ENCODE measurements at places on chromosomes 12 and 14.

- no peak for DNase-seq
These were observed 398.1 kb downstream of the MED13L start for GRCh38 chr12:115879354-115879753.

DNA sequence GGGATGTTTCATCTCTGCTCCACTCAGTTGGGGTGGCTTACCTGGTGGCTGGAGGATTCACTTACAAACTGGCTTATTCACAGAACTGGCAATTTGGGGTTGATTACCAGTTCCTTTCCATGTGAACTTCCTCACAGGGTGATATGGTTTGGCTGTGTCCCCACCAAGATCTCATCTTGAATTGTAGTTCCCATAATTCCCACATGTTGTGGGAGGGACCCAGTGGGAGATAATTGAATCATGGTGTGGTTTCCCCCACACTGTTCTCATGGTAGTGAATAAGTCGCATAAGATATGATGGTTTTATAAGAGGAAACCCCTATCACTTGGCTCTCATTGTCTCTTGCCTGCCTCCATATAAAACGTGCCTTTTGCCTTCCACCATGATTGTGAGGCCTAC lies 26.9 kb upstream of the IGF1 start:
- DNase-seq = no peak

GRCh38 chr14:37623426-37623951 lies 28.1 kb downstream of the TTC6 start:
- DNase-seq = peak; percentile 88

GRCh38 chr12:3896801-3897351 lies 23.7 kb upstream of the PARP11 start:
- DNase-seq = no peak

- no peak for DNase-seq
These were observed 13.9 kb downstream of the PELI2 start for GRCh38 chr14:56131865-56132833.

GRCh38 chr12:50401500-50402081 lies 906 bp downstream of the LARP4 start:
- peak; percentile 41 for DNase-seq

DNA sequence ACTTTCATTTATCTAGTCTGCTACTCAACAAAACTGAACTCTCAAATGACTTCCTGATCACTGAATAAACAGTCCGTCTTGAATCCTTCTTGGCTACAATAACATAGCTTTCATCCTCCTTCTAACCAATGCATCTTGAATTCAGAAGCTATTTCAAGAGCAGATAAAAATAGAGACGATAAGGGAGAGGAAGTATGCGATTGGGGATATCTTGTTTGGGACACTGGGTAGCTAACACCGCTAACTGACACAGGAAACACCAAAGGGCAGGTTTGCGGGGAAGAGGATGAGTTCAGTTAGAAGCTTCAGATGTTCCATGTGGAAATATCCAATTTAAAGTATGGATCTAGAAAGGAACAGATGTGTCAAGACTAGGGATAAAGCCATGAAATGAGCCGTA lies 102.5 kb downstream of the SLC41A2 start:
- no peak for DNase-seq

DNA sequence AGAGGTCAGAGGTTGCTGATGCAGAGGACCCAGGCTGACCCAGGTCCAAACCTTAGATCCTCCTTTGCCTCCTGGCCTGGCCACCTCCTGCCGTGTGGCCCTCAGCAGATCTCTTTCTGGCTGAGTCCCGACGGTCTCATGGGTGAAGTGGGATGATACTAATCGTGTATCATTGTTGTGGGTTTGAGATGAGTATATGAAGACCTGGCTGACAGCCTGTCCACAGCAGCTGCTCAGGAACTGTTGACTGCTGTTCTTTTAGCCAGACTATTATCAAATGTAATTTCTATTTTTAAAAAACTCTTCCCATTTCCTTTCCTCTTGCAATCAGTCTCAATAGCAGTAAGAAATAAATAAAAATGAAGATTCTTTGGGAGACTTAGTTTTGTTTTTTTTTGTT lies 45.6 kb downstream of the ANKRD9 start:
- no peak for DNase-seq

- DNase-seq = no peak
These were observed 133.9 kb upstream of the SCAF11 start for GRCh38 chr12:46124132-46124847.

DNA sequence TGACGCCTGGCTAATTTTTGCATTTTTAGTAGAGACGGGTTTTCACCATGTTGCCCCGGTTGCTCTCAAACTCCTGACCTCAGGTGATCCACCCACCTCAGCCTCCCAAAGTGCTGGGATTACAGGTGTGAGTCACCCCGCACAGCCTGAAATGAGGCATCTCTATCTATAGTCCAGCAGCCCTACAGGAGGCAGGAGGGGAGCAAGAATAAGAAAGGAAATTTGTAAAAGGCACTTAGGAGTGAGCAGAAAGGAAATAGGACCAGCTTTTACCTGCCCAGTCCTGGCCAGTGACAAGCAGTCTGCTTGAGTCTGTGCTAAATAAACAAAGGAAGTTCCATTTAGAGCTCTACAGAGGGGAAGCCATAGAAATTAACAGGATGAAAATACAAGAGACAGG lies 15.0 kb upstream of the PSMA6 start:
- DNase-seq = no peak

DNA sequence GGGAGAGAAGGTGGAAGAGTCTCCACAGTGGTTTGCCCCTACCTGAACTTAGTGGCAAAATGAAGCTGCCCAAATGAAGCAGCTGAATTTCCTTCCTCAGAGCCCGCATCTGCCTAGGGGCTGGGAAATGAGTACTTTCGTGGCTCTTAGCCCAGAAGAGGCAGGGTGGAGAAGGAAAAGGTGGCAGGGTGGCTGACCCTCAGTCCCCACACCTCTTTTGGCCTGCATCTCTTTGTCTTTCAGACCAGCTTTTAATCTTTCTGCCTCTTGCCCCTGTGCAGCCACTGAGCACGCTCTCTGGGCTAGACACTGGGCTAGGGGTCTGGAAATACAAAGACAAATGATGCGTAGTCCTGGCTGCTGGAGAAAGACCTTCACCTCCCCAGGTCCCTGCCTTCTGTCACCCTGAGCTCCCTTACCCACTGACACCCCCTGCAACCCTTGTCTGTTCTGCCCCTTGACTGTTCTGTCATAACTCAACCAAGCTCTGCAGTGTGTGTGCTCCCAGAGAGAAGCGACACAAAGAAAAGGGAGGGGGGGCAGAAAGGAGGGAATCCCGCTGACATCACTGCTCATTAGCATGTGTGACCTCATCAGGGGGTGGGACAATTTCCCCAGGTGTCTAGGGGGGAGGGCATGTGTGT lies 371 bp upstream of the REM2 start:
- peak; percentile 51 for DNase-seq

DNA sequence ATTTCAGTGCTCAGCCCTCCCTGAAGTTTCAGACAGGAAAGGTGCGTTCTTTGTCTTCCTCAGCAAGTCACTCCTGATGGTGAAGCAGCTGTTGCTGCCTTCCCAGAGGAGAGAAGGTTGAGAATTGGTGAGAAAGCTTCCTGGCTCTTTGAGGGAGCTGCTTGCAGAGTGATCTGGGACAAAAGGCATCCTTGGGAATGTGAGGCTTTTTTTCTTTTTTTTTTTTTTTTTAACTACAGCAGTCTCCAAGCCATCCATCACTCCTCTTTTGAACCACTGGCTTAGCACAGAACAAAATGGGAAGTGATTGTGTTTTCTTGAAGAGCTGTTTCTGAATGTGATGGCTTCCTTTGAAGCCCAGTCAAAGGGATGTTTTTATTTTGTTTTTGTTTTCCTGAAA lies 120.4 kb upstream of the LRIG3 start:
- DNase-seq = peak; percentile 76

- peak; percentile 94 for DNase-seq
These were observed 759 bp upstream of the KLC1 start for GRCh38 chr14:103628221-103628683.

- DNase-seq = no peak
These were observed 4.8 kb downstream of the DIO2 start for GRCh38 chr14:80206351-80207080.

DNA sequence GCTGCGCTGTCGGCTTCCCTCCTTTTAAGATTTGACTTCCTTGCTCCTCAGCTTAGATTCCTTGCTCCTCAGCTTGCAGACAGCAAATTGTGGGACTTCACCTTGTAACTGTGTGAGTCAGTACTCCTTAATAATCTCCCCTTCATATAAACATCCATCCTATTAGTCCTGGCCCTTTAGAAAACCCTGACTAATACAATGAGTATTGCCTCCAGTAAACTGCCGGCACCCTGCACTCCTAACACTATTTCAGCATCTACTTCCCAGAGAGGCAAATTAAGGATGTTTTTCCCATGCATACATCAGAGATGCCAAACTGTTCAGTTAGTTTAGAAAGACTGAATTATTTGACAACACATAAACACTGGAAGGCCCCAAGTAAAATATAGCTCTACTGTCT lies 611.3 kb upstream of the TMEM132C start:
- DNase-seq = peak; percentile 71

All from ELR (cell line).